Adrenal gland (tissue), 19 donors: ENCODE measurements at places on chromosomes 11 and 22. TPM values are rescaled to one million over a fixed set of nuclear protein-coding genes. Genes with fewer than 3 reads are reported as not detected.

- no peaks in the 10 kb centered on the region for H3K27me3 ChIP-seq
- no peak overlapping the region for H3K4me3 ChIP-seq
- H3K4me1 ChIP-seq = no peaks in the 10 kb centered on the region
These were observed 132.6 kb downstream of the MIAT start for GRCh38 chr22:26789951-26790350.

The C11orf21 gene
- 0.12 TPM for total RNA-seq

The DERL3 gene
- total RNA-seq = 2.1 TPM

The FDXACB1 gene
- 5.5 TPM for total RNA-seq

The OR8G5 gene
- not detected for total RNA-seq

- peak within 1 kb of the TSS; percentile 66 for H3K4me3 ChIP-seq
- DNase-seq = peak; percentile 62
- peaks cover 9% of the 10 kb centered on the region for H3K27me3 ChIP-seq
- peaks cover 12% of the 10 kb centered on the region for H3K4me1 ChIP-seq
These were observed at the start of gene RIC3 for GRCh38 chr11:8168485-8169257. TSS of gene RIC3 (minus strand) at chr11:8169025. CDS start at chr11:8168989, 36 bp downstream.

The SCUBE1 gene
- total RNA-seq = 11.2 TPM
